Panc1 (cell line): ENCODE measurements at places on chromosomes 16 and 17.

DNA sequence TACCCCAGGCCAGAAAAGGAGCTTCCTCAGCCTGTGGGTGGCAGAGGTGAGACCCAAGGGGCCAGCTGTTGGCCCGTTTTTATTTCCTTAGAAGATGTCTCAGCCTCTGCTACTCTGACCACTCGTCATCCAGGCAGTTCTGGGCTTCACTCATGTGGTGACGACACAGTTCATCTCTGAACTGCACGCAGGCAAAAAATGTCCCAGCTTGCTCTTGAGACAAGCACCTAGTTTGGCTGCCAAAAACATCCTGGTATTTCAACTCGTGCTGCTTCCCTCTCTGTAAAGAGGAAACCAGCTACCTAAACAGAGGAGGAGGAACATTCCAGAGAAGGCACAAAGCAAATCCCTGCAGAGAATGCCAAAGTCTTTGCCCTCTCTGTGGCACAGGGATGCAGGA is 125.7 kb downstream of the XYLT1 start:
- no peaks in the 10 kb centered on the region for H3K4me1 ChIP-seq
- H3K36me3 ChIP-seq, result no peaks in the 10 kb centered on the region
- no peak overlapping the region for H3K27ac ChIP-seq
- no peak overlapping the region for H3K4me3 ChIP-seq
- DNase-seq, result no peak

GRCh38 chr17:20823905-20824304 is 218.9 kb downstream of the USP22 start:
- no peak overlapping the region for H3K4me3 ChIP-seq
- H3K27ac ChIP-seq, result no peak overlapping the region
- no peak for DNase-seq
- H3K4me1 ChIP-seq, result no peaks in the 10 kb centered on the region
- H3K27me3 ChIP-seq, result no peaks in the 10 kb centered on the region
- no peaks in the 10 kb centered on the region for H3K36me3 ChIP-seq

DNA sequence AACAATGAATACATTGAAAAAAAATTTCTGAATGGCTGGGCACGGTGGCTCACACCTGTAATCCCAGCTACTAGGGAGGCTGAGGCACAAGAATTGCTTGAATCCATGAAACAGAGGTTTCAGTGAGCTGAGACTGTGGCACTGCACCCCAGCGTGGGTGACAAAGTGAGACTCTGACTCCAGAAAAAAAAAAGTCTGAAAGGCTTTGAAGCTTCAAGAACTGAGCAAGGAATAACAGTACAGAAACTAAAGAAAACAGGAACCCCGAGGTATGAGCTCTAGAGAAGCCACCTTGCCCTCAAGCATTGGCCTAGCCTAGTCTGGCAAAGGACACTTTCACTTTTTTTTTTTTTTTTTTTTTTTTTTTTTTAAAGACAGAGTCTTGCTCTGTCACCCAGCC is 45.0 kb downstream of the TEX2 start:
- H3K36me3 ChIP-seq, result no peaks in the 10 kb centered on the region
- H3K27me3 ChIP-seq, result no peaks in the 10 kb centered on the region
- no peak overlapping the region for H3K4me3 ChIP-seq
- peaks cover 10% of the 10 kb centered on the region for H3K4me1 ChIP-seq

GRCh38 chr16:23387666-23388065 is 65.3 kb downstream of the COG7 start:
- H3K27me3 ChIP-seq, result no peaks in the 10 kb centered on the region
- no peaks in the 10 kb centered on the region for H3K4me1 ChIP-seq
- H3K27ac ChIP-seq, result no peak overlapping the region; the same call in 1 of the 2 replicates
- no peaks in the 10 kb centered on the region for H3K36me3 ChIP-seq

DNA sequence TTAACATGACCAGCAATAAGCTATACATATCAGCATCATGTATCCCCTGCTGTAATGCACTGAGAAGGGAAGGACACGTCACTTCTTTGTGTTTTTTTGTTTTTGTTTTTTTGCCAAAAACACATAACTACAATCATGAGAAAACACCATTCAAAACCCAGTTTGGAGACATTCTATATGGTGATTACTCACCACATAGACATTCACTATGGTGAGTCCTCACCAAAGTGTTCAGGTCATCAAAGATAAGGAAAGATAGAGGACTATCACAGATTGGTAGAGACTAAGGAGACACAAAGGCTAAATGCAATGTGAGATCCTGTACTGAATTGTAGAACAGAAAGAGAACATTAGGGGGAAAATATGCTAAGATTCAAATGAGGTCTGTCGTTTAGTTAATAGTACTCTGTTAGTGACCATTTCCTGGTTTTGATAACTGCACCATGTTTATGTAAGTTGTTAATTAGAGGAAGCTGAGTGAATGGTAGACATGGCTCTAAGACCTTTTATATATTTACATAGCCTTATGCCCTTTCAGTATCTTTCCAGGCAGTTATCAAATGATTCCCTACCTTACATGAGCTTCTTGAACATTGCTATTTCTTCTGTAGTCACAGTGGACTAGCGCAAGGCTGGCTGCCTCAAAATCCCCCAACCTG is 46.6 kb downstream of the PIK3R5 start:
- H3K27me3 ChIP-seq, result no peaks in the 10 kb centered on the region; the same call in 1 of the 2 replicates
- H3K27ac ChIP-seq, result no peak overlapping the region
- no peaks in the 10 kb centered on the region for H3K36me3 ChIP-seq
- no peak overlapping the region for H3K4me3 ChIP-seq
- H3K4me1 ChIP-seq, result no peaks in the 10 kb centered on the region
- no peak for DNase-seq

- no peak overlapping the region for H3K27ac ChIP-seq
- H3K4me1 ChIP-seq, result no peaks in the 10 kb centered on the region
- no peaks in the 10 kb centered on the region for H3K27me3 ChIP-seq
- H3K4me3 ChIP-seq, result no peak overlapping the region
- no peak for DNase-seq
- H3K36me3 ChIP-seq, result no peaks in the 10 kb centered on the region; the same call in none of the 2 replicates
These were observed 45.8 kb upstream of the CACNG5 start for GRCh38 chr17:66789093-66789492.

DNA sequence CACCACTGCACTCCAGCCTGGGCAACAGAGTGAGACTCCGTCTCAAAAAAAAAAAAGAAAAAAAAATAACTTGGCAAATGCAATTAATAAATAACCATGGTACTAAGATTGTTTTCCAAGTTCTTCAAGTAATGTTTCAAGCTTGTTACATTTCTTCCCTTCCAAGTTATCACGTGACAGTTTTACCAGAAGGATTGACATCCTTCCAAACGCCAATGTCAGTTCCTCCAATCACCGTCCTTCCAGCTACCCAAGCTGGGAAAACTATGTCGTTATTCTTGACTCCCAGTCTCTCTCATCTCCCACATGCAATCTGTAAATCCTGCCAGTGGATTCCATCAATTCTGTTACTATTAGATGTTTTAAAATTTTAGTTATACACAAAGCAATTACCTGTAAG is 3.9 kb upstream of the PHAF1 start:
- no peak overlapping the region for H3K4me3 ChIP-seq
- H3K36me3 ChIP-seq, result peaks cover 2% of the 10 kb centered on the region
- no peak for DNase-seq
- peaks cover 4% of the 10 kb centered on the region for H3K4me1 ChIP-seq
- H3K27me3 ChIP-seq, result no peaks in the 10 kb centered on the region

DNA sequence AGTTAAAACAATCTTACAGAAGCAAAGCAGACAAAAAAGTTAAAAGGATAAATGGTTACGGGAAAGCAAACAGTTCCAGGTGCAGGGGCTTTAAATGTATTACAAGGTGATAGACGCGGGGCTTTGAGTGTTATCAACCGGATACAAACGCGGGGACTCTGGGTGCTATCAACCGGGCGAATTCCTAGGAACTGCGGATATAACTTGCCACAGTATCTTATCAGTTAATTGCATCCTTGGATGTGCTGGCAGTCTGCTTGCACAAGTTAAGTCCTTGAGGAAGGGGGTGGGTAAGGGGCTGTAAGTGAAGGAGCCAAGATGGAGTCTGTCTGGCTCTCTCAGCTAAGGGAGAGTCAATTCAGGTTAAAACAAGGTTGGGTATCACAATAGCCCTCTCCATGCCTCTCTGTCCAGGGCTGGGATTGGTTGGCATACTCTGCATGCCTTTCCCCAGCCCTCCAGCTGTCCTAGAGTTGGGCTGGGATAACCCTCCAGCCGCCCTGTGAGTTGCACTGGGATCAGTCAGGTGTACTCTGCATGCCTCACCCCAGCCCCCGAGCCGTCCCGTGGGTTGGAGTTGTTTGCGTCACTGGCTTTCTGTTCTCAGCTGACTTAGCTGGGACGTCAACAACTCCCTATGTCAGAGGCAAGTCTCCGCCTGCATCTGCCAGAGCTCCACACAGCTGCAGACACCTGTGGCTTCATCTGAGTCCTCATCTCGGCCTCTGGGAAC is 40.9 kb downstream of the TMEM235 start:
- no peaks in the 10 kb centered on the region for H3K27me3 ChIP-seq
- H3K4me3 ChIP-seq, result no peak overlapping the region
- H3K4me1 ChIP-seq, result peaks cover 35% of the 10 kb centered on the region
- H3K27ac ChIP-seq, result no peak overlapping the region

GRCh38 chr17:48373130-48373830 is 56.7 kb downstream of the SKAP1 start:
- H3K27me3 ChIP-seq, result no peaks in the 10 kb centered on the region
- no peak overlapping the region for H3K27ac ChIP-seq
- no peak overlapping the region for H3K4me3 ChIP-seq
- DNase-seq, result no peak

GRCh38 chr16:87324411-87325275 is 7.5 kb upstream of the C16orf95 start:
- DNase-seq, result no peak
- H3K27me3 ChIP-seq, result no peaks in the 10 kb centered on the region
- H3K36me3 ChIP-seq, result no peaks in the 10 kb centered on the region
- no peak overlapping the region for H3K27ac ChIP-seq
- H3K4me3 ChIP-seq, result no peak overlapping the region
- no peaks in the 10 kb centered on the region for H3K4me1 ChIP-seq

DNA sequence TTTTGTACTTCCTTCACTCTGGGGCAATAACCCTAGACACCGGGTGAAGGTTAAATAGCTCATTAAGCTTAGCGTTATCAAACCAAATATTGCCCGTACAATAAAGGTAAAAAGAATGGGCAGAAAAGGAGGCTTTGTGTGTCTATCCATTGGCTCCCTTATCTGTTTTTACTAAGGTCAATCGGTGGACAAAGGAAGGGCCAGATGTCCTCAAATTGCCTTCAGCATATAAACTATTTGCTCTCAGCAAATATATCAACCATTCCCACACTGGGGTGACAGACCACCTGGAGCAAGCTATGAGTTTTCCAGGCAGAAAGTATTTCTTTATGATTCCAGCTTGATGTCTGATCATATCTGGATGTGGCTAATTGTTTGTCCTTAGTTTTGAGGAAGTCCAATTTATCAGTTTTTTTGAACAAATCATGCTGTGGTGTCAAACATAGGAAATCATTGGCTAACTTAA is 25.3 kb upstream of the WIPI1 start:
- no peak for DNase-seq
- no peaks in the 10 kb centered on the region for H3K36me3 ChIP-seq
- H3K4me3 ChIP-seq, result no peak overlapping the region
- peaks cover 13% of the 10 kb centered on the region for H3K27me3 ChIP-seq

- no peaks in the 10 kb centered on the region for H3K4me1 ChIP-seq
- H3K27ac ChIP-seq, result no peak overlapping the region
- no peaks in the 10 kb centered on the region; the same call in 1 of the 2 replicates for H3K27me3 ChIP-seq
- DNase-seq, result no peak
- no peak overlapping the region for H3K4me3 ChIP-seq
- H3K36me3 ChIP-seq, result no peaks in the 10 kb centered on the region
These were observed 1.6 kb downstream of the CA7 start for GRCh38 chr16:66845791-66846221.

GRCh38 chr17:82702231-82702927 is 3.9 kb upstream of the RAB40B start:
- 0 out of 2 replicates have a peak, but pooled peaks cover 3% of the 10 kb centered on the region for H3K4me1 ChIP-seq
- no peak overlapping the region for H3K27ac ChIP-seq
- DNase-seq, result no peak

- H3K36me3 ChIP-seq, result no peaks in the 10 kb centered on the region
- no peak overlapping the region for H3K27ac ChIP-seq
- peaks cover 10% of the 10 kb centered on the region for H3K27me3 ChIP-seq
These were observed 57.7 kb upstream of the KDM8 start for GRCh38 chr16:27145630-27146029.

DNA sequence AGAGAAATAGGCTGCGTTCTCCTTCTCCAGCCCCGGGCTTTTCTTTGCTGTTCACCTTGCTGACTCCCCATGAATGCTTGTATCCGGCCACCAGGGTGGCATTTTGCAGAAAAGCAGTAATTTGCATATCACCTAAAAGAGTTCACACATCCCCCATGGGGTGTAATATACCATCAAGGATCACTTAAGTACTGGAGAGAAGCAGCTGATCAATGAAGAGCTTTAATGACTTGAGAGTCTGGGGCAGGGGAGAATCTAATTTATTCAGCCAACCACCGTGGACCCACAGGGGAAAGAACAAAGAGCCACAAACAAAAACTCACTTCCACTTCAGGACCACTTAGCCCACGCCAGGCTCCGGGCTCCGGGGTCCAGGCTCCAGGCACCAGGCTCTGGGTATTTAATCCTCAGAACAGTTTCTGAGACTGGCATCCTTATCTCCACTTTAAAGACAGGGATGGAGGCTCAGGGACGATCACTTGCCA is 33.9 kb upstream of the SEC14L1 start:
- no peak for DNase-seq
- H3K36me3 ChIP-seq, result no peaks in the 10 kb centered on the region
- no peak overlapping the region for H3K4me3 ChIP-seq
- H3K27ac ChIP-seq, result peak overlapping the region; percentile 67
- no peaks in the 10 kb centered on the region for H3K27me3 ChIP-seq

GRCh38 chr17:44049294-44050060 is 17.0 kb downstream of the LSM12 start:
- no peak overlapping the region for H3K4me3 ChIP-seq
- no peak for DNase-seq
- H3K36me3 ChIP-seq, result peaks cover 4% of the 10 kb centered on the region; the same call in 1 of the 2 replicates
- no peak overlapping the region for H3K27ac ChIP-seq
- H3K27me3 ChIP-seq, result no peaks in the 10 kb centered on the region
- H3K4me1 ChIP-seq, result no peaks in the 10 kb centered on the region

- no peak for DNase-seq
- H3K27me3 ChIP-seq, result no peaks in the 10 kb centered on the region
- no peak overlapping the region for H3K27ac ChIP-seq
- H3K4me1 ChIP-seq, result peaks cover 21% of the 10 kb centered on the region
These were observed 85.1 kb downstream of the SOCS1 start for GRCh38 chr16:11170696-11171447.

DNA sequence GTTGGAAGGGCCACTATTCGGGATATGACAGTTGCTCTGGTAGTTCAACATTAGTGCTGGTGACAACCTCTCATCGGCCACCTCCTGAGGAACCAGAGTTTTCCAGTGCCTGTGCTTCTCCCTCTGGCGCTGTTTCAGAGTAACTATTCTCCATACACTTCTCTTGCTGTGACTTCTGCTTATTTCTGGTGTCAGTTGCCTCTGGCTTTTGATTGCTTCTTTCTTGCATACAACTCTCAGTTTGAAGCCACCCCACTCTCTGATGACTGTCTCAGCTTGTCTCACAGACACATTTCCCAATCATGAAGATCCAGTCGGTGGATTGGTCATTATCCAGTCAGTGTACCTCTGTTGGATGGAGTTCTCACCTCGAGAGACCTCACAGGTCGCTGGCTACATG is 3.4 kb upstream of the TM4SF5 start:
- no peak for DNase-seq
- no peak overlapping the region for H3K4me3 ChIP-seq
- H3K27me3 ChIP-seq, result no peaks in the 10 kb centered on the region
- H3K4me1 ChIP-seq, result no peaks in the 10 kb centered on the region
